ENCODE measurements at places on chromosomes 3 and 15.
A peak's percentile ranks its signal among the peaks of the same experiment; 100 is the strongest.

DNA sequence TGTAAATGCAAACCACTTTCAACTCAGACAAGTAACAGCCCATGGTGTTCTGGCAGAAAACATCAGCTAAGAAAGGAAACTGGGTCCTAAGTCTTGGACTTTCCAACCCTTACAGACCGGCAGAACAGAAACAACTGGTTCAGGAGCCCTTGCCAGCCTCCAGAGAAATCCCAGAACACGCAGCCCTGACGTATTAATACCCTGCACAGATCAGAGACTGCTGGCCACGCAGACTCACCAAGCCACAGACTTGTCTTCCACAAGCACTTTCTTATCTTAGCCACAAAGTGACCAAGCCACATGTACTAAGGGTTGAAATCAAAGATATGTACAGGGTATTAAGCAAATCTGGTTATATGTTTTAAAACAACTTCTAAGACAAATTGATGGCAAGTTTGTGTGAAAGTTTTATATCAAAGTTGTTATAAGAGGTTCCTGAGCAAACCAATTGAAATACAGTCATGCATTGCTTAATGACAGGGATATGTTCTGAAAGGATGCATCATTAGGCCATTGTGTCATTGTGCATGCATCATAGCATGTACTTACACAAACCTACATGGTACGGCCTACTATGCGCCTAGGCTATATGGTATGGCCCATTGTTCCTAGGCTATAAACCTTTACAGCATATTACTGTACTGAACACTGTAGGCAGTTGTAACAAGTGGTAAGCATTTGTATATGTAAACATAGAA lies 36.8 kb downstream of the BTD start:
- DNase-seq = no peak

DNA sequence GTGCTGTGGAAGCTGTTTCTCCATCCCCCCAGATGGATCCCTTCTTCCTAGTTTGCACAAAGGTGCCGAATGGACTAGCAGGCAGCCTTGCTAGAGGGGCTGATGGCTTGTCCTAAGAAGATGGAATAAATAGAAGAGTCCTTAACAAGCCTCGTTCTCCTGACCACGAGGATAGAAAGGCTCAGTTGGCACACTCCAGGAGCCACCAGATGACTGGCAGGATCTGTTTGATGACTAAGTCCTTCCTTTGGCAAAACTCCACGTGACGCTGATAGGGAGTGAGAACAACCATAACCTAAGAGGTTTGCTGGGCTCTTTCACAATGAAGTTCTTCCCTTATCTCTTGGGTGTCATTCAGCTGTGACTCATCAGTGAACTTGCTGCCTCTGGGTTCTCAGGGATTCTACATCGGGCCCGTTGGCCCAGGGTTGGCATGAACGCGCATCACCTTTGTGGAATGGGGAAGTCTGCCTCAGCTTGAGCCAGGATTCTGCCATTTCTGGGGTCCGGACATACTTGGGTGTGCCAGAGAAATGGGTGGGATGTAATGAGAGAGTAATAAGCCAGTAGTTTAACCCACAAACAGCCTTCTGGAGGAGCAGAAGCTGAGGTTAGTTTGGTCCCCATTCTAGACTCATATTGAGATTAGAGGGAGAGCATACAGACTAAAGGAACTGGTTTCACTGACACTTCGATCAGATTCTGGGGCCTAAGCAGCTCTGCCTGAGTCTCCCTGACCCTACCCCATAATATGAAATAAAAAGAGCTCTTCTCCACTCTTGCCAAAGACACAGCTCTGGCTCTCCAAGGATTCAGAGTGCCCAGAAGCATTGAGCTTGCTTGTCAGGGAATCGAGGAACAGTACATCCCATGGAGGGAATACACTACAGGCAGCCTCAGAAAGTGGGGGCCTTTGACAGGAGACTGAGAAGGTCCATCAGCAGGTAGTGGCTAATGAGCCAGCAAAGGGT lies 2.0 kb upstream of the MELTF start:
- DNase-seq = peak; percentile 82

- no peak for DNase-seq
Measured at GRCh38 chr3:101643861-101644613, 32.9 kb downstream of the ZBTB11 start.

DNA sequence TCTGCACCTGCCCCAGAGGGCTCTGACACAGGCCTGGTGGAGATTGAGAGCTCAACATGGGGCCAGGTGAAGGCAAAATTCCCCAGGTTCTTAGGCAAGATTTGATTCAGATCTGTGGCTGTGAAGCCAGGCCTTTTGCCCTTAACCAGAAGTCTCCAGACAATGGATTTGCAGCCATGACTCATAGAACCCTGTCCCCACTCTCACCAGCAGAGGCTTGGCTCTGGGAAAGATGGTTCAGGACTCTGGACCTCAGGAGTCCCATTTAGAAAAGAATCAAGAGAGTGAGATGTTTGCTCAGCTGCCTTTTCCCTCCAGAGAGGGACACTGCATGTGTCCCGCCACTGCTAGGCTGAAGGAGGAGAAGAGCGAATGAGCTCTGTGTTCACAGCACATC lies 361.4 kb upstream of the ICE2 start:
- DNase-seq = no peak

DNA sequence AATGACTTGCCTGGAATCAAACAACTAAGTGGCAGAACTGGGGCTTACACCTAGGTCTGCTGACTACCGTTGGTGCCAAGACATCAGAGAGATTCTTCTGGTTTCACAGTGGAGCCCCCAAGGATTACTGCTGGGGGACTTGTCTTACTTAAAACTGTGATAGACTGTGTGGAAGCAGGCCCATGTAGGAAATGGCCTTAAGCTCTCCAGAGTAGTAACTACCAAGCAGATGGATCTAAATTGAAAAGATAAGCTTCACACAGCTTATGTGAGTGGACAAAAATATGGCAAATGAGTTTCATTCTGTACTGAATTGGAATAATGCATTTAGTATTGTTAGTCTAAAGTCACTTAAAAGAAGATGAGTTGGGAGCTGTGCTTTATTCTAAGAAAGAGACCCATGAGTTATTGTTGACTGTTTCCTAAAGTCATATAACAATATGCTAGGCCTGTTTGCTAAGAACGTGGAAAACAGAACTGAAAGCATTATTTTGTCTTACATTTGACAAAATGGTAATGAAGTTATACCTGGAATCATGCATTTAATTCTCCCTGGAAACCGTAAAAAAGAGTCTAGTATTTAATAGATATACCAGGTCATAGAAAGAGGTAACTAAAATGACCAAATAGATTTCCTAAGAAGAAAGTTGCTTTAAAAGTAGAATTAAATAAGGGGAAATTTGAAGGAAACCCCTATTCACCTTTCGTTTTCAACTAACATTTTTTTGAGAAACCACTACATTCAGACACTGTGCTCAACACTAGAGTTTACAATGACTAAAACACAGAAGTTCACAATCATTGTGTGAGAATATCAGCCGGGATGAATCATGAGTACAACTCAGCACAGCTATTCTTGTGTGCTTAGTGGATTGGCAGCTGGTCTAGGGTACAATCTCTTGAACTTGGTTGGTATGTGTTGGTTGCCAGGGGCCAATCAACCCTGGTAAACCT lies 13.0 kb upstream of the MAPK6 start:
- no peak for DNase-seq

GRCh38 chr15:64897345-64897985 lies 14.2 kb upstream of the ANKDD1A start:
- no peak for DNase-seq

DNA sequence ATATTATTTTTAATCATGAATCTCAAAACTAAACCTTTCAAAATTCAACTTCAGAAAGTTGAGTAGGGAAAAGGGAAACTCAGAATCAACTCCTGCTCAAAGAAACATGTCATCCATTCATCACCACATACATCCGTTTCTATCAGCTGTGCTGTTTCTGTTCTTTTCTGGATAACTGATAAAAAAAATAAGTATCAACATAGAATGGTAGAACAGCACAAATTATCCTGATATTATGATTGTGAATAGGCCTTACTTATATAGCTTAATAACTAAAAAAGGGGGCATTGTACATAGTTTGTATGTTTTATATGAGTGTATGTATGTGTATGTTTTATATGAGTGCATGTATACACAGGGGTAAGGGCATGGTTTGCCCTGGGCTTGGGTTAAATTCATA lies 3.1 kb downstream of the TM4SF1 start:
- no peak for DNase-seq

DNA sequence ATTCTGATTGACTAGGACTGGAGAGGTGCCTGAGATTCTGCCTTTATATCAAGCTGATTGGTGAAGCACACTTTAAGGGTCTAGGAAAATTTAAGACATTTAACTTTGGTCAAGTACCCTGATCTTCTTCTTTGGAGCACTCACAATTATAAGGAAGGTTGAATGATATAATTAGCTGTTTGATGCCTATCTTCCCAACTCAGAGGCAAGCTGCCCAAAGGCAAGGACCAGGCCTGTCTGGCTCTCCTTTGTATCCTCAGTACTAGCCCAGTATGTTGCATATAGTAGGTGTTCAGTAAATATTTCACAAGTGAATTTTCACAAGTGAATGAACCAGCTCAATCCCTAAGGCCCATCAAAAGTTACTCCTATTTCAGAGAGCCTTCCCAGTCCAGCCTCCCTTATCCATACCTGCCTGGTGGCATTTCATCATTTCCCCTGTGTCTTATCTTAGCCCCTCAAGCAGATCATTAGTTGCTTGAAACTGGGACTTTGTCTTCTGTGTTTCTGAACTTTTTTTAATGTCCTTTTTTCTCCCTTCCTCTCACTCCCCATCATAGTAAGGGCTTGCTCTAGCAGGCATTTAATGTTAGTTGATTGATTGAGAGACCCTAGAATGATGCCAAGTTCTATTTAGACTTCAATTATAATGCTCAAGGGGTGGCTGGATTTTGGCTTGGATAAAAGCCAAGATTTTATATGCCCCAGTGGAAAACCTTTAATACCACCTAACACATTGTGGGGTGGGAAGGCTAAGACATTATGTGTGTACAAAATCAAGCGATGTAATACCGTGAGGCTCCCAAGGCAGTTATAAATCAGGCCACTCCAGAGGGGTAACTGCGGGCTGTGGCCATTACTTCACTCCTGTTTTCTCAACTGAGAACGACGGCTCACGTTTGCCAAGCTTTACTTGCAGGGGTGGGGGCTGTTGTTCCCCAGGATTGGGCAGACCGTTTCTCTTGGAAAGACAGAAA lies 43.2 kb upstream of the BOC start:
- DNase-seq = no peak

- no peak for DNase-seq
Measured at GRCh38 chr3:196670339-196670738, 30.8 kb downstream of the NRROS start.

GRCh38 chr3:73719861-73720260 lies 95.1 kb upstream of the PDZRN3 start:
- no peak for DNase-seq

DNA sequence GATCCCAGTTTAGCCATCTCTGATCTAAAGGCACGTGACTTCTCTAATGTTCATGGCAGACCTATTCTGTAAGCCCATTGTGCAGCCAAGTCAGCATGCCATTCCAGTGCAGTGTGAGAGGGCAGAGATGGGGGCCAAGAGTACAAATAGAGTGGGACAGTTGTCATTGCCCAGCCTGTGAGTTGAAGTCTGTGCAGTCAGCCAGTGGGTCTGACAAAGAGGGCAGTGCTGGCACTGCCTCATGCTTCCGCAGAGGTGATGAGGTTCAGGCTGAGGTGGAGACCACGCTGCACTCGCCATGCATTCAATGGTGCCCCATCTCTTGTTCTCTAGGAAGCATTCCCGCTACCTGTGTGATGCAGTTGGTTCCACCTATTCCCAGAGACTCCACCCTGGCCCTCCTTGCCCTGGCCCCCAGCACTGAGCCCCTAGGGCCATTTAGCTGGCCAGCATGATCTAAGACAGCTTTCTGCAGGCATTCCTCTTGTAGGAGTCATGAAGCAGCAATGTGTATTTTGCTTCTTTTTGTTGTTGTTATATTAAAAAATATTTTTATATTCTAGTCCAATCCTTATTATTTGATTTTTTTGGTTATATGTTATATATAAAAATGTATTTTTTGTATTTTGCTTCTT lies 3.7 kb downstream of the MRAS start:
- DNase-seq = no peak

DNA sequence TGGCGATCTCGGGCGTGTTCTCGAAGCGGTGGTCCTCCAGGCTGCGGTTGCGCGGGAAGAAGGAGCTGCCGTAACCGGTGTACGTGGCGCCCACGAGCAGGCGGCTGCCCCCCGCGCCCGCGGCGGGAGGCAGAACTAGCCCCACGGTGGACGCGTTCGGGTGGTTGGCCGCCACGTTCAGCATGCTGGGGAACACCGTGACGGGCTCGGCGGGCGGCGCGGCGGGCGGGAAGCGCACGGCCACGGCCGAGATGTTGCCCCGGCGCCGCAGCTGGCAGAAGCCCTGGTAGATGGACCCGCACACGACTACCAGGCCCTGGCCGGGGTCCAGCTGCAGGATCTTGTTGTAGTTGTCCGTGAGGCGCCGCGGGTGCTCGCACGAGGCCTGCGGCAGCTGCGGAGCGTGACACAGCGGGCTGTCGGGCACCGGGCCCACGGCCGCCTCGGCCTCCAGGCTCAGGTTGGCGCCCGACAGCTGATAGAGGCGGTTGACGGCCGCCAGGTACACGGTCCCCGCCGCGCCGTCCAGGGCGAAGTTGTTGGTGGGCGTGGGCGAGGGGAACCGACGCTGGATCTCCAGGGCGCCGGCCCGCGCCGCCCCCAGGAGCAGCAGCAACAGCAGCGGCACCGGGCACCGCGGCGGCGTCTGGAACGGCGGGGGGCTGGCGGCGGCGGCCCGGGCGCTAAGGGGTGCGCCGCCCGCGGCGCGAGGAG lies 397 bp downstream of the PLXND1 start:
- DNase-seq = no peak

GRCh38 chr15:48975472-48976419 lies 12.0 kb upstream of the SHC4 start:
- DNase-seq = no peak

DNA sequence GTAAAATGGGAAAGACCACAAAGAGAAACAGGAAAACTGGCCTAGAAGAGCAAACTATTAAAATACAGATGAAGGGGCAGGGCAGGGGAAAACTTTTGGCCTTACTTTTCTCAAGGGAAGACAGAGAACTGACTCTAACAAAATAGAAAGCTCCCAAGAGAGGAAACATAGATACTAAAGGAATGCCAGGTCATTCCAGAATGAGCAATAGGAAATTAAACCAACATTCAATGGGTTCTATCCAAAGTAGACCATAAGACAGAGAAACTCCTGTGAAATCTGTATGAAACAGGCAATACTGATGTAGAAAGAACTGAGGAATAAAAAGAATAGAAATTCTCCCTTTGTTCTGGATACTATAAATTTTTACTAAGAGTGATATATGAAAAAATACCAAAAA lies 491.8 kb downstream of the MECOM start:
- DNase-seq = no peak

DNA sequence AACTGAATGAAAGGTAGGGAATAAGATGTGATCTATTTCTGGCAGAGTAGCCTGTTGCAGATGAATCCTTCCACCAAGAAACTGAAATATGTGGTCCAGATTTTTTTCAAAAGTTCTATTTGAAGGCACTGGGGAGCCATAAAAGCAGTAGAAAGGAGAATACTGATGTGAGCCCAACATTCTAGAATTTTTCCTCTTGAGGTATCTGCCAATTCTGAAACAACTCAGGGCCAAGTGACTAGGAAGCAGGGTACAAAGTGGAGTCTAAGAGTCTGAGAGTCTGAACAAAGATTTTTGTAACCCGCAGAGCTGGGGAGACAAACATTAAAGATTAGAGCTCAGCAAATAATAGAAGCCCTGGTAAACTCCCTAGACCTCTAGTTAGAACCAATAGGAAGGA lies 58.3 kb upstream of the SLCO3A1 start:
- no peak for DNase-seq

All from Panc1 (cell line).